ENCODE measurements at places on chromosomes 5 and 9.

GRCh38 chr5:82748688-82749460 is 328.3 kb downstream of the TMEM167A start:
- DNase-seq = no peak

DNA sequence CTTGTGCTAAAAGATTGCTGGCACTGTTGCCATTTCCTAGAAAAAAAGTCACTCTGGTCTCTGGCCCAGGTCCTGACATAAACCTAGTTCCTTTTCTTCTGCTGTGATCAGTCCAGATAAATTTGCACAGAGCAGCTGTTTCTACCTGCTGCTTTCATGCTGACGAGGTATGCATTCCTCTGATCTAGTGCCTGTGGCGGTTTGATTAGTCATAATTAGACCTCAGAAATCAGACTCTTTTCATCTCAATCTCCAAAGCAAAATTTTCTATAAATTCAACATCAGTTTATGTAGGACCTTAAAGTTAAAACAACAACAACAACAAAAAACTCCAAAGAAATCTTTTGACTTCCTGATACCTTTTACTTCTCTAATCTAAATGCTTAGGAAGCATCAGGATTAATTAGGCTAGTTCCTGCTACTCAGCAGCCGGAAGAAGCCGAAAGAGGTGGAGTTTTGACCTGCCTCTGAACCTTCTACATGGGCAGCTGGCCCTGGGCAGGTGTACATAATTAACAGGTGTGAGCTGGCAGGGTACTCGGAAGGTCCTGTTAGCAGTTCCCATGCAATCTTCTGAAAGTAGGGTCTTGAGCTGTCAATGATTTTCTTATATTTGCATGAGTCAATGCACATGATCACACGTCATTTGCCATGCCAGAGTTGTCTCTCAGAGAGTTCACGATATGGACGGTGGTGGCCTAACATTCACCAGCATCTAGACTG is 83.3 kb upstream of the CCDC112 start:
- no peak for DNase-seq

DNA sequence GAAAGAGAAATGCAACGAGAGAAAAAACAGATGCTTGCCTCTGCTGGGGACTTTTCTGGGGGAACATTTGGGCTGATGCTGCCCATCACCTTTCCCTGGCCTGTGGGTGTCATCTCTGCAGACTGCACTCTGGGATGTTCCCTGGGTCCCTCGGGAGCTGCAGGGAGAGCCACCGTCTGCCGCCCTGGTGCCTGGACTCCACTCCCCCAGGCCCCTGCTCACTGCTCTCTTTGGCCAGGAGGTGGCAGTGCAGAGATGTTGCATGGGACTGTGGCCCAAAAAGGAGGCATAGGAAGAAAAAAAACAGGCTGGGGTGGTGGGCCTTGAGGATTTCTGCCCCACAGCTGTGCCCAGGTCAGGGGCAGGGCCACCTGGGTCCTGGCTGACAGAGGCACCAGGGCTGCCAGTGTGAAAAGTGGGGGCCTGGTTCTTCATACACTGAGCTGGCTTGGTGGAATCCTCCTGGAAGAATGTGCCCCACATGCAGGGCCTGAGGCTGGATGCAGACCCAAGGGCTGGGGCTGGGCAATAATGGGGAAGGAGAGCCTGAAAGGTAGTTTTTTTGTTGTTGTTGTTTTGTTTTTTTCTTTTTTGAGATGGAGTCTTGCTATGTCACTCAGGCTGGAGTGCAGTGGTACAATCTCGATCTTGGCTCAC is 353.6 kb downstream of the SLIT3 start:
- DNase-seq = peak; percentile 79

- DNase-seq = no peak
Observed at GRCh38 chr5:374631-375335, 53.3 kb downstream of the AHRR start.

DNA sequence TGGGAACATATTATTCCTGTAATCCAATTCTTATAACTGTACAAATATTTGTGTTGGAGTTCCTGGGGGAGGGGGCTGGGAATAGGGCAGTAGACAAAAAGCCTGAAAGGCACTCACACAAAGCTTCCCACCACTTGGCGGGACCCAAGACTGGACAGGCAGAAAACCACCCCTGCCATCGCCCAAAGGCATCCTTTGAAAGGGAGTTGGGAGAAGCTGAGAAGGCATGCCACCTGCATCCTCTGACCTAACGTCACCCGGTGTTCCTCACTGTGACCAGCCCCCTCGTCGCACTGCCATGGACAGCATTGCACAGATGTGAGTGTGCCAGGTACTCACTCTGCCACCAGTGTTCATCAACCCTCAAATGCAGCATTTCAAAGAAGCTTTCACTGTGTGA is 80.6 kb upstream of the SMIM23 start:
- no peak for DNase-seq

- no peak for DNase-seq
Observed at GRCh38 chr9:77661566-77662085, 13.5 kb upstream of the GNA14 start.

DNA sequence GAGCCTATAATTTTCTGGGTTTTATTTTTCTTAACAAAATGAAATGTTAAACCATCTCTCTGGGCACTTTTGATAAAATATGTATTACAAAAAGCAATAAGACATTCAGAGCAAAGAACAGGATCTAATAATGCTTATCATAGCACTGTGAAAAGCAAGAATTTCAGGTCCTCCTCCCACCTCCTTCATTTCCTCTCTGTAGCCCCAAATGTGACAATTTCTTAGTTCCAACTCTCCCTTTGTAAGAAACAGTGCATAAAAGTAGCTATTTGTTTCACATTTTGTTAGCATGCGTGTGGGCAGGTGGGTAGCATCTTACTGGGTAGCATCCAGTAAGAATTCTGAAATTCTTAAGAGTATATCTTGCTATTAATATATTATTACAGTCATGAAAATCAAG is 130.9 kb upstream of the RASA1 start:
- no peak for DNase-seq

DNA sequence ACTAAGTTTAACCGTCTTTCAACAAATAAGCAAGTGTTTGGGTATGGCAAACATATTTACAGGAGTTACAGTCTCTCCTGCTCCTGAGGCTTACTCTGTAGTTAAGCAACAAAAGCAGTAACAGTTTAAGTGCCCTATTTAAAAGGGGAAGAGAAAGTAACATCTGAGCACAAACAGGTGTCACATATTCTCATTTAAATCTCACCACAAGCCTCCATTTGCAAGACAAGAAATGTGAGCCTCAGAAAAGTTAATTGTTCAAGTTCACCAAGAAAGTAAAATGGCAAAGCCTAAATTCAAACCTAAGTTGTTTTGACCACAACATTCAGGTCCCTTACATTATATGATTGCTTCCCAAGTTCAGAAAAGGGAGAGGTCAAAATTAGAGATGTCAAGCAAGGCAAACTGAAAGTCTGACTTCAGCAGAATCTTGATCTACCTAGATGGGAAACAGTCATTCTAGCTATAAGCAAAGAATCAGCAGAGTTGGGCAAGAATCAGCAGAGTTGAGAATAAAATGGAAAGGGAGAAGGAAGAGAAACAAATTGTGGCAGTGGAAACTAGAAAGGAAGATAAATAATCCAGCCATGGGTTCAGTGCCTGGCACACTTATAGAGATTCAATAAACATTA is 93.4 kb downstream of the STRBP start:
- no peak for DNase-seq

DNA sequence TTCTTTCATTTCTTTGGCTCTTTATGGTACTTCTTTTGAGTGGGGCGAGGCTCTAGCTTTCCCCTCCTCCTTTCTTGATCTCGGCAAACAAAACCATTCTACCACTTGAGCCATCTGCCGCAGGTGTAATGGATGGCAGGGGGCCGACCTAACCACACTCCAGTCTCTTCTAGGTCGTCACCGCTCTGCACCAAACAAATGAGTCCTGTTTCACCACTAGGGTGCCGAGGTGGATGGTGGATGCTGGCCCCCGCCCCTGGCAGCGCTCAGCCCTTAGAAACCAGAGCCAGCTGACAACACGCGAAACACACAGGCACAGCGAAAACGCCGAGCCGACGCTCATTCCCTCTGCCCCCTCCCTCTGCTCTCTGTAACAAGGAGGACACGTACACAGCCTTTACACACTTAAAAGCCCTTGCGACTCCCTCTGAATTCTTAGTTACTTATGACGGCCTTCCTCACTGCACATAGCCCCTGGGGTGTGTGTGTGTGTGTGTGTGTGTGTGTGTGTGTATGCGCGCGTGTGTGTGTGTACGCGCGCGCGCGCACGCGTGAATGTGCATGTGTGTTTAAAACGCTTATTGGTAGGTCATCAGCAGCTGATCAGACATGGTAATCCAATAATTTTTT is 199.4 kb downstream of the MEF2C start:
- no peak for DNase-seq

DNA sequence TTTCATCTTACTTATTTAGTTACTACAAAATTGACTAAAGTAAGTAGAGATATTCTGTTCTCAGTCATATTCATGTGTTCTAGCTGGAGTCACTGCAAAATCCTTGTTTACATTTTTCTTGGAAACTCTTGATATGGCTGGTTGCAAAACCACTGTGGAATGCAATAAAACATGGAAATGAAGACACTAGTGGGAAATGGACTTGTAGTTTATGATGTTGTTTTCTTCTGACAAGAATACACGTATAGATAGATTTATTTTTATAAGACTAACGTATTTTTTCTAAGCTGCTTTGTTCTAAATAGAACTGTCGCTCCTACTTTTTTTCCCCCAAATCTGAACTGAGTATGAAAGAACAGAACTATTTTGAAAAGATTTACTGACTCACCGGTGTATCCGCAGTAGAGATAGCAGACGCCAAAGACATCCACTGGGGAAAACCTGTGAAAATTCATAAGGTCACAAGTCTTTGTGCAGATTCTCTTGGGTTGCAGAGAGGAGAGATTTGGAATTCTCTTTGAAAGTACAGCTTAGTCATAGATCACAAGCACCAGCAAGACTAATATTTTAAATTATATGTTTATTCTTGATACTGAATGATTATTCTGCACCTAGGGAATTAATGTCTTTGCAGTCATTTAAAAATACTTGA is 119.6 kb upstream of the TAF11L2 start:
- DNase-seq = no peak

DNA sequence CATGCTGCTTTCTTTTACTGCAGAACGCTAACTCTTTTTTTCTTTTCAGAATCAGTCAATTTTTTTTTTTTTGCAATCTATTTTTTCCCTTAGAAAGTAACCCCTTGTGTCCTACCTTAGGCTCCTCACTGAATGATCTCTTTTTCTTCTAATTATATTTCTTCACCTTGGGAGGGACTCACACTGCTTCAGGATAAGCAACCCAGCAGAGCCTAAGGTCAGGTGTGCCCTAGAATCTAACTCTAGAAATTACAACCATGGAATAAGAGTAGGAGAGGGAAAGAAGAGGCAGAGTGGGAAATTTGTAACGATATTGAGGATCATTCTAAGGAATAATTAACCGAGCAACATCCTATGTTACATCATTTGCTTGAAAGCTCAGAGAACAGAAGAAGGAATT is 564.0 kb upstream of the MEF2C start:
- no peak for DNase-seq

- DNase-seq = no peak
Observed at GRCh38 chr5:132100672-132101261, 27.2 kb downstream of the CSF2 start.

DNA sequence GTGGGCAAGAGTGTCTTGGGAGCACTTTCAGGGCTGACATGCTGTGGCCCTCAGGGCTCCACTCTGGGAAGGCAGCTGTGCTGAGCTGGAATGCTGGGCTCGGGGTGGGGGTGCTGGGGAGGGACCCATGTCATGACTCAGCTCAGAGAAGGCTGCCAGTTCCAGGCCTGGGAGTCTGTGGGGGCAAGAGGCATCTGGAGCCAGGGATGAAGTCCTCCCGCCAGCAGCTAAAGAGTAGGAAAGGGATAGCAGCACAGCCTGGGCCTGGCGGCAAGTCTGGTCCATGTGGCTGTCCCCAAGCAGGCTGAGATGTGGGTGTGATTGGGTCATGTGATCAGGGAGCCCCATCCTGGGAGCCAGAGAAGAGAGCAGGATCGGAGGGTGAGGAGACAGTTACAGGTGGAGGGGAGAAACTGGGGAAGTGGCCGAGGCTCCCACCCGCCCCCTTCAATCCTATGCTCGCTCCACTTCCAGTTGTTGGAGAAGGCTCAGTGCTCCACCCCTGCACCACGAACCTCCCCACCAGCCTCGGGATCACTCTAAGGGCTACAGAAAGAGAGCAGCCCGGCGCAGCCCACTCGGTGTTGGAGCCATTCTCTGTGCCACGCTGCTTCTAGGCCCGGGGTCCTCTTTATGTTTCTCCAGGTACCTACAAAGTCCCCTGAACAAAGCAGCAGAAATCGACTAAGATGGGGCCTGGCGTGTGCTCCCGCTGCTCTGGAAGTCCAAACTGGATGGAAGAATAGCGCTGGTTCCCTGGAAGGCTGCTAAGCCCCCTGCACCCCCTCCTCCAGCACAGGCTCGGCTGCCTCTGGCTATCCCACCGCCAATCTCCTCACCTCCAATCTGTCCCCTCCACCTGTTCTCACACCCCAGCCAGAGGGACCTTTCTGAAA is 12.0 kb downstream of the PDGFRB start:
- no peak for DNase-seq

GRCh38 chr5:72841756-72842535 is 25.5 kb downstream of the TNPO1 start:
- no peak for DNase-seq

- DNase-seq = no peak
Observed at GRCh38 chr9:127780126-127780885, 1.8 kb upstream of the SH2D3C start.

- DNase-seq = no peak
Observed at GRCh38 chr5:168786147-168786546, 207.0 kb upstream of the PANK3 start.

DNA sequence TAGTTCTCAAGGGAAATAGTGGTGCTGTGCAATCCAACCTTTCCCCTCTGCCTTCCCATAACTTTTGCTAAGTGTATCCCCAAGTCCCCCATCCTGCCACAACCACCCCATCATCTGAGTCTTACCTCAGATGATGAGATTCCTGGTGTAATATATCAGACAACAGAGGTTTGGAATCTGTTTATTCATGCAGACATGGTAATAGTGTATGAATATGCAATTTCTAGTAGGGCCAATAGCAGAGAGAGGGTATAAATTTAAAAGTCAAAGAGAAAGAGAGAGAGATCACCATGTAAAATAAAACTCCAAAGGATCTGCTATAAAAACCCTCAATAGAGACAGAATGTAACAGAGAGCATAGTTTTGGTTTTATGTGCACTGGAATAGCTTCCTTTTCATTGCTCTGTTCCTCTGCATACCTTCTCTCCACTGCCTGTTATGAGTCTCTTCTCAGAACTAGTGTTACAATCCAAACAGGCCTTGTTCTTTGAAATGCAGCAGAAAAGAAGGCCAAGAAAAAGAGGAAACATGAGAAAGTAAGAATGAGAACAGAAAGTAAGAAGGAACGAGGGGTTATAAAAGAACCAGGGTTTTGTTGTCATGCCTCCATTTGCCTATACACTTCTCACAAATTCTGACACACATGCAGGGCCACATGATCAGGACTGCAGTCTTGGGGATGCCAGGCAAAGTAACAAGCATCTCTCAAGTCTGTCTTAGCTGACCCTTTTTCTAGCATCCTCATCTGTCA is 278.0 kb downstream of the CETN3 start:
- DNase-seq = no peak

- no peak for DNase-seq
Observed at GRCh38 chr5:32233220-32233695, 59.1 kb upstream of the GOLPH3 start.

All from HEK293T (cell line).